GM12891 (cell line): ENCODE measurements at places on chromosomes 7 and 10.

DNA sequence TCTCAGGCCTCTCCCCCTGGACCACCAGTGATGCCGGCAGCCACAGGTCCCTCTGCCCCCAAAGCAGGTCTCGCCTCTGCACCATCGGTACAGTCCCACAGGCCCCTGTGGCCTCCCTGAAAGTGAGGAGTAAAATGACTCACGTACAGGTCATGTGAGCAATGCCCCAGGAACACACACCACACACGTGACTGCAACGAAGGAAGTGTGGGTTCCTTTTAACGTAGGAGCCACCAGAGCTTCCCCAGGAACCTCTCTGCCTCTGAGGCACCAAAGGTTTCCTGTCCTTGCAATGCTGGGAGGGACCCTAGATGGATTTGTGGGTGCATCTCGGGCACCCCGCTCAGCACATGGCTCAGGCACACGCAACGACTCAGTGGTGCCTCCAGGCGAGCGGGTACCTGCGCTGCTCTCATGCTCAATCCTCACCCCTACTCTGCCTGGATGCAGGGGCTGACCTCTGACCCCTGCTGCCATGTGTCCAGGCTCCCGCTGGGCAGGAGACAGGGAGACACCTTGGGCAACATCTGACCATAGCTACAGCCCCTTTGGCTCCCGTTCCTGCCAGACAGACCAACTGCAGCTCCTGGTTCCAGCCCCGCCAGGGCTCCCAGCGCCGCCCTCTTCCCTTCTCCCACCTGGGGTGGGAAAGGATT lies 120.7 kb downstream of the PRKAG2 start:
- no peak for DNase-seq

DNA sequence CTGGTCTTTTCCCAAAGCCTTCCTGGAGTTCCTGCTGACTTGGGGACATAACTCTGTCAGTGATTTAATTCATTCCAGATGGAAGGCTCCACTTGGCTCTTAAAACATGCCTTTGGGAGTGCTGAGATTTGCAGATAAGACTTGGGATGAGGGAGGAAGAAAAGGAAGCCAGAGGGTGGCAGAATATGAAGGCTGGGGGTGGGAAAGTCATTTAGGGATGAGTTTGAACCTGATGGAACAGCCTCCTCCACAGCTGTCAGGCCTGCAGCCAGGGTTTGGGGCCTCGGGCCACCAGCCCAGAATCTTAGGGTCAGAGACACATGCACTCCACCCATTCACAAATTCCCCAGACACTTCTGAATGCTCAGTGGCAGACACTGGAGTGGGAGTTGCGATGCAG lies 28.4 kb upstream of the EIF5AL1 start:
- no peak for DNase-seq

DNA sequence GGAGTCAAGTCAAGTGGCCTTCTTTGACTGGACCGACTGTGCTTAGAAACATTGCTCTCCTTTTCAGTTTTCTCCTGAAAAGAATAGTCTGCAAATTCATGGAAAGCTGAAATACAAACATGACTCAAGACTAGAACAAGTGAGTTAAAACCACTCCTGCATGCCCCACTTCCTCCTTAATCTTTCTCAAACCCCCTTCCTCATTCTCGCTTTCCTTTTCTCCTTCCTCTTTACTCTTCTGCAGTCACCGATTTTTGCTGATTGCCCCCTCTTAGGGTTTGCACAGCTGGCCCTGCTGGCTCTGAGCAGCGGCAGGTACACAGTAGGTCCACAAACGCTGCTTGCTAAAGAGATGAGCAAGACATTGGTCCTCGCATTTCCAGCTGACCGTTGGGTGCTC lies 34.8 kb upstream of the MKI67 start:
- no peak for DNase-seq

- no peak for DNase-seq
Measured at GRCh38 chr10:92822964-92823363, 25.4 kb upstream of the EXOC6 start.

DNA sequence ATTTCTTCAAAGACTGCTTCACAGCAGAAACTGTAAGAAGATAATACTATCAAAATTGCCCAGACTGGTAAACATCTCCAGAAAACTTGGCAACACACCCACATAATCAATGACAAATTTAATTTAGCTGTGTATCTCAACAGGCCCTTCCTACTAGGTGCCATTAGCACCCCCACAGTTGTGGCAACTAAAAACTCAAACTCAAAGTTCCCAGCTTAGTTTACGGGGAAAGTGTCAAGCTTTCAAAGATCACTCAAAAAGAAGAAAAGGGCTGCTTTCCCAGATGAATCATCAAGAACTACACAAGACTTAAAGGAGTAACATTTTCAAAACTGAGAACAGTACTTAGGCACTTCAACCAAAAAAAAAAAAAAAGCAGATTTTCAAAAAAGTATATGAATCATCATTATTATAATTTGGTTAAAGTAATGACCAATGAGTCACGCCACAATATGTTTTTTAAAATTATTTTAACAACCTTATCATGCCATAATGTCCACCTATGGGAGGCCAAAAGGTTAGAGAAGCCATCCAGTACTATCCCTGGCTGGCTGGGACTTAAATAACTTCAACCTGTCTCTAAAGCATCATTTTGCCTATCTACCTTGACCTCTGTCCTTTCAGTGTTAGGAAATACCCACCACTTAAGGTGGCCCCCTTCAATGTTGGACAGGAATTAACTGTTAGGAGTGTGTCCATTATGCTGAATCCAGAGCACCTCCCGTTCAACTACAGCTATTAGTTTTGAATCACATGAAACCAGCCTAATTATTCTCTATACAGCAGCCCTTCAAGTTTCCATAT lies 90.8 kb downstream of the ZFAND4 start:
- no peak for DNase-seq

GRCh38 chr7:73433924-73434700 lies 534 bp downstream of the FZD9 start:
- no peak for DNase-seq

- DNase-seq = no peak
Measured at GRCh38 chr7:22291977-22292376, 65.0 kb downstream of the RAPGEF5 start.

DNA sequence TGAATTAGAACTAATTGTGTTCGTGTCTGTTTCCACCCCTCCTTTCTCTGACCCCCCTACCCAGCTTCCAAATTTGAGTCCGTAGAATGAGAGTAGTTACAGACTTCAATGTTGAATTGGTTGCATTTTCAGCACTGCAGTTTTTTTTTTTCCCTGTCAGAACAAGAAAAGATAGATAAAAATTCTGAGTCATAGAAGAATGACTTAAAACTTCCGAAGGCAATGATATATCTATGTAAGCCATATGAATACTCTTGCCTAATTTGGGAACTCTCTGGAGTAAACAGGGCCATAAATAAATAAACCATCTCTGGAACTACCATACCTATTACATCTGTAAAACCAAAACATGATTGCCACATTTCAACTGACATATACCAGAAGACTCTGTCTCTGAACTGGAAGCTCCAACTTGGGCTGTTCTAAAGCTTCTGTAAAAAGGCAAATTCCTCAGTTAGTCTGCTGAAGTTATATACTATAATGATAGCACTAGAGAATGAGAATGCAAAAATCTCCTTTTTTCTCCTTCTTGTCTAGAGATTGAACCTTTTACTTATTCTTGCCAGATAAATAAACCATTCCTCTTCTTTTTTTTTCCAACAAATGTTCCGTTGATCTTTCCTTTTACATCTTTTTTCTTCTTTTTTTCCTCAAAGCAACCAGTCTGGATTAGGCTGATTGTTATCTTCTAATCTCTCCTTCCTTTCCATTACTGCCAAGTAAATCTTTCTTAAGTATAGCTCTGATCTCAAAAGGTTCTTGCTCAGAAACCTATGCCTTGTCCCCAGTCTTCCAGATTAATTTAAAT lies 23.5 kb downstream of the VCL start:
- no peak for DNase-seq

GRCh38 chr10:11243425-11244222 lies 226.0 kb downstream of the CELF2 start:
- no peak for DNase-seq

- no peak for DNase-seq
Measured at GRCh38 chr10:43966571-43966965, 317.9 kb upstream of the ZNF32 start.

GRCh38 chr7:48004032-48004431 lies 24.6 kb upstream of the HUS1 start:
- no peak for DNase-seq

GRCh38 chr10:13706175-13706574 lies 119.4 kb downstream of the PRPF18 start:
- DNase-seq = no peak

DNA sequence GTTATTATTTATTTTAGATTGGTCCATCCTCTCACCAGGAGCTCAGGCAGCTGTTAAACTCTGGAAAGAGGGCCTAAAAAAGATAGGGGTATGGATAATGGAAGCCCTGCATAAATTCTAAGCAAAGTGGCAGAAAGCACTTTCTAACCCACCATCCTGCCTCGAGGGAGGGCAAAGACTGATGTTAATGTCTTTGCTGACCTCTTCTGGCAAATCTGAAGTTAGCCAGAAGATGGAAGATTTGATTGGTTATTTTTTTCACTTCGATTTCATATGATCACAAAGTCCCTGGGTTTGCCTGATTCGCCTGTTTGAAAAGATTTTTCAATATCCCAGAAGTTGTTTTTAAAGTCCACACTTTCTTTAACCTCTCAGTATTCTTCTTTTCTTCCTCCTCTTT lies 24.8 kb downstream of the OR9A2 start:
- DNase-seq = no peak

- no peak for DNase-seq
Measured at GRCh38 chr7:70028620-70029019, 430.3 kb downstream of the AUTS2 start.

DNA sequence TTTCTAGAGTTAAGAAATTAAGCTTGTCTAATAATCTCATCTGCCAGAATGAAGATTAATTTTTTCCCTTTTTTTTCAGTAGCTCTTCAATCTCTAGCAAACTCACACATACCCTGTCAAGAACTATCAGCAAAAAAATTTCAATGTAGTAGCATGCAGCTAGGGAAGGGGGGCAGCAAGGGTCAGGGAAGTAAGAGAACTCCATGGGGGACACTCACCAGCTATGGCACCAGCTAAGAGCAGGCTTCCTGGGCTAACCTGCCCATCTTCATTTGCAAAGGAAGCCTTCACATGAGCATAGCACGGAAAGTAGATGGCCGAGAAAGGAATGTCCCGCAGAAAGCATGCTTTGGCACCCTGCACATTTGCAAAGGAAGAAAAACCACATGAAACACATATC lies 190.4 kb downstream of the SLC25A13 start:
- DNase-seq = no peak

- no peak for DNase-seq
Measured at GRCh38 chr7:132425942-132426341, 150.3 kb downstream of the PLXNA4 start.

GRCh38 chr10:133476641-133476990 lies 22.9 kb downstream of the SCART1 start:
- no peak for DNase-seq

- DNase-seq = no peak
Measured at GRCh38 chr10:70584366-70584765, 18.2 kb downstream of the PRF1 start.

DNA sequence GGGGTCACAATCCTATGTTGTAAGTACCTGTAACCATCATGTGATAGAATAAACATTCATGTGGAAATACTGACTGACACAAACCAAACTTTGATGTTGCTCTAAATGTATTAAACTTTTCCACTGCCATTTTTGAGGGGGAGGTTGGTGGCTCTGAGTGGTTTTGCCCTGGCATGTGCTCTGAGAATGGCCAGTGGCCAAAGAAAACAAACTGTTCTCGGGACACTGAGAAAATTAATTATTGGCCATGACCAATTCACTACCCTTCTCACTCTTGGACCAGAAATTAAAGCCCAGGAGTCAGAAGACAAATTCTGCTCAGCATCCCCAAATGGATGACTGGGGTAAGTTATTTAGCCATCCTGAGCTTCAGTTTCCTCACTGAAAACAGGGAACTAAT lies 195.9 kb downstream of the XPNPEP1 start:
- DNase-seq = no peak

- no peak for DNase-seq
Measured at GRCh38 chr10:61341008-61341407, 112.2 kb downstream of the TMEM26 start.

DNA sequence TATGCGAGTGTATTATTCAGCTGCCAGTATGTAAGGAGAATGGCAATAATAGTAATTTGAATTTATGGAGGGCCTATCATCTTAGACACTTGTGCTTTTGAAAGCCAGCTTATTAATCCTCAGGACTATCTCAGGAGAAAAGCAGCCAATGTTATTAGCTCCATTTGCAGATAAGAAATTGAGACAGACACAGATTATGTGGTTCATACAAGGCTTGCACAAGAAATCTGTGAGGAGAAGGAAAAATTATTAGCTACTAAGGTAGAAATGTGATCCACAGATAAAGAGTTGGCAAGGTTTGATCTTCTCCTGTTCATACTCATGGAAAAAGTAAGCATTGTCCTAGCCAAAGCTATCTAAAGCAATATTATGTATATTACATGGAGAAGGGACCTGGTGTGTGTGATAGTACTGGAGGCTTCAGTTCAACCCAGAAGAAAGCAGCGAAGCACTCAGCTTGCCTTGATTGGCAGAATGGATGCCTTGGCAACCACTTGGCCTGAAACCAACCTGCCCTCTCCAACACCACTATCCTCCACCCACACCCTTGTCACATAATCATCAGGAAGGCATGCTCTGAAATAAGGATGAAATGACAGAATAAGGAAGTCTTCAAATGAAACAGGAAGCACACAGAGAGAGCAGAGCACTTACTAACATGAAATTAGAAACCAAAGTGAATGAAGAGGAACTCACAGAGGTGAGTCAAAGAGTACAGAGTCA lies 18.0 kb downstream of the MACC1 start:
- DNase-seq = no peak

DNA sequence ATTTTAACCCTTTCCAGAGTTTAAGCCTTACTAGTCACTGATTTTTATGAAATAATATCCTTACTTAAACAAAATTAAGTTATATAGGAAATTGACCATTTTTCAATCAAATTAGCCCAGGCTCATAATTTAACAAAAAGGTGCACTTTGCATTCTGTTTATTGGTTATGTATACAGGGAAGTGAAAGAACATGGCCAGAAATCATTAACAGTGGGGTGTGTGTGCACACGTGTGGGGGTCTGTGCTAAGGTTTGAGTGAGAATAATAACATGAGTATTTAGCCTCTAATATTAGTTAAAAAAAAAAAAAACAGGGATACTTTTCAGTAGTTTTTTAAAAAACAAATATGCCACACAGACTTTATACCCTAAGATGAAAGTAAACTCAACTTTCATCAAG lies 510.5 kb upstream of the PFKP start:
- DNase-seq = no peak

- DNase-seq = no peak
Measured at GRCh38 chr10:95208702-95209391, 14.8 kb downstream of the ACSM6 start.

GRCh38 chr7:5077740-5078139 lies 32.1 kb downstream of the RBAK start:
- DNase-seq = no peak

GRCh38 chr7:70356787-70357328 lies 758.6 kb downstream of the AUTS2 start:
- DNase-seq = no peak

- DNase-seq = no peak
Measured at GRCh38 chr7:96997512-96998032, 7.8 kb upstream of the DLX6 start.

GRCh38 chr7:91249506-91250233 lies 14.6 kb upstream of the FZD1 start:
- DNase-seq = no peak

GRCh38 chr7:25583621-25584020 lies 355.3 kb upstream of the NPVF start:
- no peak for DNase-seq

- DNase-seq = no peak
Measured at GRCh38 chr10:25501912-25502311, 327.1 kb downstream of the GPR158 start.

- peak; percentile 75 for DNase-seq
Measured at GRCh38 chr7:33109005-33109757, at the start of gene RP9. Gene RP9 (minus strand): TSS chr7:33109404. CDS start chr7:33109372, 32 bp downstream.
